ENCODE measurements at places on chromosomes 3 and 15.

- DNase-seq = no peak
Observed at GRCh38 chr15:101027273-101027901, 108.2 kb downstream of the LRRK1 start.

- DNase-seq = no peak
Observed at GRCh38 chr3:176041812-176042211, 1155.5 kb downstream of the TBL1XR1 start.

- DNase-seq = no peak
Observed at GRCh38 chr3:150511122-150511821, 35.0 kb downstream of the SERP1 start.

GRCh38 chr15:64703632-64703959 lies 71.8 kb downstream of the RBPMS2 start:
- no peak for DNase-seq

Measured in NCI-H1436 (cell line).